ENCODE measurements at places on chromosomes 3 and 15.
A peak's percentile ranks its signal among the peaks of the same experiment; 100 is the strongest.

- no peak for DNase-seq
- no peaks in the 10 kb centered on the region for H3K36me3 ChIP-seq
- peaks cover 26% of the 10 kb centered on the region for H3K4me1 ChIP-seq
- H3K4me3 ChIP-seq, result no peak overlapping the region
Observed at GRCh38 chr3:128198313-128198712, 45.0 kb downstream of the EEFSEC start.

DNA sequence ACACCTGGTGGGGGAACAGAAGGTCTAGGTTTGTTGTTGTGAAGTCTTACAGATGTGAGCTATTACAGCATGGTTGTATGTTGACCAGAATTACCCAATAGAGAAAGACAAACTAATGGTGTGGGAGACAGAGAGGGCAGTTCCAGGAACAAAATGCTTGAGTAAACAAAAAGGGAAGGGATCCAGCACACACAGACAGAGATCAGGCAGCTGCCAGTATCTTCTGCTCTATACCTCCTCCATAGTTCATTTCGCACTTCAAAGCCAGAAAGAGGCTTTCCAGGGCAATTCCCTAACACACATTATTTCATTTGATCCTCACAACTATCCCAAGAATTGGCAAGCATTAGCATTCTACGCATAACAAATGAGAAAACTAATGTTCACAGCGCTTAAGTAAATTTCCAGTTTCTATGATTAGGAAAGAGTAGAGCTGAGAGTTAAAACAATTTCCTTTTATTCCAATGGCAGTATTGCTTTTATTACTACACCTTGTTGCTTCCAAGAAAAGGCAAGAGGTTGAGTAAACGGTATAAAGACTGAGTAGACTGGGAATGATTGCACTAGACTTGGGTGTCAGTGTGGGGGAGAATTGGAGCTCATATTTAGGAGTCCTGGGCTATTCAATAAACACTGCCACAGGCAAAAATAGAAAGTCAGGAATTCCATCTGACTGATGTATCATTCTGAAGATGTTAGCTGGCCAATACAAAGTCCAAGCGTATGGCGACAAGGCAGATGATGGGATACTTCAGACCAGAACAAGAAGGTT, 39.7 kb upstream of the ZNF280D start:
- no peak overlapping the region for H3K4me3 ChIP-seq
- no peak for DNase-seq
- peaks cover 25% of the 10 kb centered on the region for H3K4me1 ChIP-seq

DNA sequence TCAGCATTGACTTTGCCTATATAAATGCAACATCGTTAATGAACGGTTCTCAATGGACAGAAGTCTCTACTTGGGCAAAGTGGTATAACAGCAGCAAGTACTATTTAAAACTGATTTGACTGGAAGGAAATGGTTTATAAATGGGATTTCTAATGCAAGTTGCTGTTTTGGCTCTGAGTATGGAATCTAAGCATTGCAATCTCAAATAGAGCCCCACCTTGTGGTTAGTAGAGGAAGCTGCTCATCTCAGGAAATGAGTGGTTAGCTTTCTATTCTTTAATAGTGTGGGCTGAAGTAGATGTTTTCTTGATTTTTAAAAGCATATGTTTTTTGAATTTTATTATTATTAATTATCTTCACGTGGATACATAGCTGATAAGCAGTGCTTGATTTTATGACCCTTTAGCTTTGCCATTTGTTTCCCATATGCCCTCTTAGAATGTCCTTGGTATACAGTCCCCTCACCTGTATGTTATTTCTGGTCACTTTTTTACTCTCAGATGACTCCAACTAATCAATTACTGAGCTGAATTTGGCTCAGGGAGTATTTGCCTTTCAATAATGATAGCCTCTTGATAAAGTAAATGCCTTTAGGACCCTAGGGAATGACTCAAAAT, 67.1 kb downstream of the OXSM start:
- no peak for DNase-seq
- no peaks in the 10 kb centered on the region for H3K4me1 ChIP-seq
- H3K27ac ChIP-seq, result no peak overlapping the region
- H3K4me3 ChIP-seq, result no peak overlapping the region
- no peaks in the 10 kb centered on the region for H3K27me3 ChIP-seq
- H3K36me3 ChIP-seq, result no peaks in the 10 kb centered on the region

DNA sequence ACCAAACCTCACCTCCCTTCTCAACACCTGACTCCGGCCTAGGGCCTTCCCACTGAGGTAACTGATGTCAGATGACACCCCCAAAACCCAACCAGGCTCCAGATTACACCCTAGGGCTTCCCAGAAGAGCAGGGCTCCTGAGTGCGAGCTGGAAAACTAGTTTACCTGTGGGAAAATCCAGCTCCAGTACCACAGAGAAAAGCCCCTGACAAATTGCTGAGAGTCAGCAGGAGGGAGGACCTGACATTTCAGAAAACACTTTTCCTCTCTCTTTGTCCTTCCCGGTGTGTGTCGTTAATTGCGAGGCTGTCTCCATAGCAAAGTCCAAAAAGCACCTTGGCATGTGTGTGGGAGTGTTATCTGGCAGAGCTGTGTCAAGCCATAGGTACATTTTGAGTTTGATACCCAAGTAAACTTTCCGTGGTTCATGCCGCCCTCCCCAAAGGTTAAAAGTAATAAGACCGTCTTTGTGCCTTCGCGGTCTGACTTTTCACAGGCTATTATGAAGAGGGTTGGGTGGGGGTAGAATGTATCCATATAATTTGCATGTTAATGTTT, 79.8 kb upstream of the FNDC3B start:
- no peaks in the 10 kb centered on the region for H3K4me1 ChIP-seq
- H3K27me3 ChIP-seq, result no peaks in the 10 kb centered on the region
- H3K27ac ChIP-seq, result no peak overlapping the region
- H3K36me3 ChIP-seq, result no peaks in the 10 kb centered on the region
- no peak overlapping the region for H3K4me3 ChIP-seq

- no peak overlapping the region for H3K27ac ChIP-seq
- H3K36me3 ChIP-seq, result no peaks in the 10 kb centered on the region
- DNase-seq, result no peak
- H3K27me3 ChIP-seq, result no peaks in the 10 kb centered on the region
- H3K4me1 ChIP-seq, result no peaks in the 10 kb centered on the region
- H3K4me3 ChIP-seq, result no peak overlapping the region
Observed at GRCh38 chr3:49158103-49158709, 7.9 kb downstream of the CCDC71 start.

DNA sequence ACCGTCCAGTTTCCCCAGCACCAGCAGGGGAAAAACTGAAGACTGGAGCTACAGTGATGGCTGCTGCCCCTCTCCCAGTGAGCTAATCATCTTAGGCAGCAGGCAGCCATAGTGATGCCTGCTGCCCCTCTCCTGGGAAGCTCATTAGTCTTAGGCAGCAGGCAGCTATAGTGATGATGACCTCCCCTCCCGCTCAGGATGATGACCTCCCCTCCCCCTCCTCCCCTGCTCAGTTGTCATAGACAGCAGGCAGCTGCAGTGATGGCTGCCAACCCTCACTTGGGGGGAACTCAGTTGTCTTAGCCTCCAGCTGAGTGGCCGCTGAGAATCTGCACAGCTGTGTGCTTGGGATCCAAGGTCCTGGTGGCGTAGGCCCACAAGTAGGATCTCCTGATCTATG, 80.9 kb upstream of the MANF start:
- DNase-seq, result no peak
- no peaks in the 10 kb centered on the region for H3K27me3 ChIP-seq
- no peak overlapping the region for H3K27ac ChIP-seq
- H3K4me1 ChIP-seq, result no peaks in the 10 kb centered on the region
- no peaks in the 10 kb centered on the region for H3K36me3 ChIP-seq
- no peak overlapping the region for H3K4me3 ChIP-seq

DNA sequence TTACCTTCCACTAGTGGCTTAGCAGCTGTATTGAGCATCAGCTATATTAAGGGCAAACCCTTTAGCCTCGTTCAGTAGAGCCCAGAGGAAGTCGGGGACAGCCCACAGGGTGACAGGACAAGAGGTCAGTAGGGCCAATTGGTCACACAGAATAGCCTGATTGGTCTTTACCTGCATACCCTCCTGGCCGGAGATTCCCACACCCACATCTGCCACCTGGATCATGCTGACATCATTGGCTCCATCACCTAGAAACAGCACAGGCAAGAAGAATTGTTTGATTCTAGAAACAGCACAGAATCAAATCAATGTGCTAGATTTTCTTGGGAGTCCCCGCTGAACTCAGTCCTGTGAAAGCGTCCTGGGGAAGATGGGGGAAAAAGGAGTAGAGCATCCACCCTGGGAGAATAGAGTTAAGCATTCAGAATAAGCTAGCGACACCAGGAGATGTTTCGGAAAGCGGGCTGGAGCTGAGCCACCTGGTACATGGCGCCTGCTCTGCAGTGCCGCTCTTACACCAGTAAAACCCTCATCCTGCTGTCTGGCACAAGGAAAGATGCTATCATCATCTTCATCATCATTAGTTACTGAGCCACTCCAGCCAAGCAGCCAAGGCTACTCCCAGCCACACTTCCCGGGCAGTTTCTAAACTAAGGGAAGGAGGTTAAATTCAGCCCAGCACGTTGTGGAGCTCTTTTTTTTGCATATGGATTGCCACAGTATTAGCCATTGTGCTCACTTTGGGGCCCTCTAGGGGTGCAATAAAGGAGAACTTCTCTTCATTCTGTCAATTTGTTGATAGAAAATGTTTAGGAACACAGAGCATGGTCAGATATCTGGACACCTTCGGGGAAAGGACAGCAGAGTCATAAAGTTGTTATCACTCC, 171.3 kb downstream of the ATP10A start:
- H3K4me1 ChIP-seq, result no peaks in the 10 kb centered on the region
- DNase-seq, result no peak
- H3K27ac ChIP-seq, result no peak overlapping the region
- H3K4me3 ChIP-seq, result no peak overlapping the region

GRCh38 chr3:59772416-59773408, 722.9 kb upstream of the CFAP20DC start:
- no peaks in the 10 kb centered on the region for H3K27me3 ChIP-seq
- H3K36me3 ChIP-seq, result no peaks in the 10 kb centered on the region
- no peak overlapping the region for H3K27ac ChIP-seq
- H3K4me1 ChIP-seq, result no peaks in the 10 kb centered on the region
- no peak overlapping the region for H3K4me3 ChIP-seq

DNA sequence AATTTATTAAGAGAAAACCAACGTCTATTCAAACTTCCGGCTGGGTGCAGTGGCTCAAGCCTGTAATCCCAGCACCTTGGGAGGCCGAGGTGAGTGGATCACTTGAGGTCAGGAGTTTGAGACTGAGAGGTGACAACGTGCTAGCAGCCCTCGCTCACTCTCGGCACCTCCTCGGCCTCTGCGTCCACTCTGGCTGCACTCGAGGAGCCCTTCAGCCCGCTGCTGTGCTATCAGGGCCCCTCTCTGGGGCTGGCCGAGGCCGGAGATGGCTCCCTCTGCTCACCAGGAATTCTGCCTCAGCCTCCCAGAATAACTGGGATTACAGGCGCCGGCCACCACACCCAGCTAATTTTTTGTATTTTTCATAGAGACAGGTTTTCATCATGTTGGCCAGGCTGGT, 58.7 kb downstream of the USF3 start:
- H3K4me3 ChIP-seq, result no peak overlapping the region
- no peaks in the 10 kb centered on the region for H3K27me3 ChIP-seq
- no peak overlapping the region for H3K27ac ChIP-seq
- no peak for DNase-seq

- no peak overlapping the region for H3K4me3 ChIP-seq
Observed at GRCh38 chr3:115922681-115923347, 299.5 kb downstream of the GAP43 start.

DNA sequence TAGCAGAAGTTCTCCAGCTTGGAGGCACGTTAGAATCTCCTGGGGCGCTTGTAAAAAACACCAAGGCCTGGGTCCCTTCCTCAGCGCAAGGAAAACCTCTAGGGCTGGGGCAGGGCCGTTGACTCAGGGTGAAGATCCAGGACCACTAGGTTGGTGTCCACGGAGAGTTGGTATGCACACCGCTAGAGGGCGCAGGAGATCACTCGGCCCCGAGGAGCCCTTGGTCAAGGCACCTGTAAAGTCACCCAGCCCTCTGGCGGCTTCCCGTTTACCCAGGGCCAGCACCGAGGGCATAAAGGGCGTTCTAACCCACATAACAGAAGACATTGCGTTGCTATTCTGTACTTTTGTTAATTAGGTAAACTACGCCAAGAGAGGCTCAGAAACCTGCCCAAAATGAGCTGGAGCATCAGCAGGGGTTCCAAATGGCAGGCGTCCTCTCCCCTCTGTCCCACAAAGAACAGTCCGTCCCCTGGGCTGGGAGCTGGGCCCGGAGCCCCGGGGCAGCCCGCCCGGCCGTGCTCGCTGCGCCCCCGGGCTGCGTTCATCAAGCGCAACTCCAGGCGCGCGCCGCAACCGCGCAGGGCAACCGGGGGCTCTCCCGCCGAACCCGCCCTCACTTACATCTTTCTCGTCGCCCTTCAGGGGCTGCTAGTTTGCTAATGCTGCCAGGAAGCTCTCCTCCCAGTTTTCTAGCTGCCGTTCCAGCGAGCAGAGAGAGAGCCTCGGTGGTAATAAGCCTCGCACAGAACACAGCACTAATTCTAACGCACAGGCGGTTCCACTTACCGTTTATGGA, 332.1 kb downstream of the ARRDC4 start:
- H3K4me1 ChIP-seq, result no peaks in the 10 kb centered on the region
- peak; percentile 31 for DNase-seq
- no peak overlapping the region for H3K27ac ChIP-seq
- H3K4me3 ChIP-seq, result no peak overlapping the region
- H3K27me3 ChIP-seq, result peaks cover 3% of the 10 kb centered on the region

DNA sequence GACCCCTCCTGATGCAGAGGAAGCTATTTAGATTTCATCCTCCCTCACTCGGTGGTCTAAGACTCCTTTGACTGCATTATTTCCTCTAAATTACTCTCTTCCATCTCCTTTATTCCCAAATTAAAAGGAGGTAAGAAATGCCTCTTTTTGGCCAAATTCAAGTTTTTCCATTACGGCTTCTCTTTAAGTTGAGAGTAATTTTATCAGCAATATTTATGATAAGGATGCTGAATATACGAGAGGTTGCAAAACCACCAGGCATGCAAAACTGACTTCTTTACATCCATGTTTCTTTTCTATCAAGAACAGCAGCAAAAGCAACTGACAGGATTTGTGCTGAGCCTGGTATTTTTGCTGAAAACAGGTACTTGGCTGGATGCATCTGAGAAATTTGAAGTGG, 262.0 kb upstream of the RARB start:
- no peak for DNase-seq
- no peaks in the 10 kb centered on the region for H3K27me3 ChIP-seq
- no peaks in the 10 kb centered on the region for H3K36me3 ChIP-seq
